CD4-positive, alpha-beta T cell (primary cell): ENCODE measurements at places on chromosomes 11 and 22.

DNA sequence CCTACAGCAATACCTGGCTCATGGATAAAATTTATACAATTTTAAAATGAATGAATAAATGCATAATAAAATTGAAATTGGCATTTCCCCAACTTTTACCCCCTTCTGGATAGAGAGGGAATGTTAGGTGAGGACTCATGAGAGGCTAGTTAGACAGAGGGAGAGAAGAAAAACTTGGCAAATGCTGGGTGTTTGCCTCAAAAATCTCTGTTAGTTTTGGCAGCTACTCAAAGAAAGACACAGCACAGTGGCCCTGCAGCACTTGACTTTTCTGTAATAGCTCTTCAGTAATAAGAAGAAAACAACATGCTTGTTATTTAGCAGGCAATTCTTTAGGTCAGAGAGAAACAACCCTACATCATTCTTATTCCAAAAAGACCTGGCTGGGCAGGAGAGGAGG, 20.7 kb upstream of the IZUMO1R start:
- no peaks in the 10 kb centered on the region for H3K36me3 ChIP-seq
- DNase-seq: no peak
- no peak overlapping the region for H3K4me3 ChIP-seq
- no peaks in the 10 kb centered on the region for H3K27me3 ChIP-seq
- no peaks in the 10 kb centered on the region for H3K4me1 ChIP-seq

- no peak overlapping the region for H3K27ac ChIP-seq
- DNase-seq: no peak
- H3K4me3 ChIP-seq: peak overlapping the region; percentile 36
- peaks cover 9% of the 10 kb centered on the region for H3K27me3 ChIP-seq
- H3K36me3 ChIP-seq: no peaks in the 10 kb centered on the region
Measured at GRCh38 chr11:65899356-65900124, 648 bp downstream of the FOSL1 start.

DNA sequence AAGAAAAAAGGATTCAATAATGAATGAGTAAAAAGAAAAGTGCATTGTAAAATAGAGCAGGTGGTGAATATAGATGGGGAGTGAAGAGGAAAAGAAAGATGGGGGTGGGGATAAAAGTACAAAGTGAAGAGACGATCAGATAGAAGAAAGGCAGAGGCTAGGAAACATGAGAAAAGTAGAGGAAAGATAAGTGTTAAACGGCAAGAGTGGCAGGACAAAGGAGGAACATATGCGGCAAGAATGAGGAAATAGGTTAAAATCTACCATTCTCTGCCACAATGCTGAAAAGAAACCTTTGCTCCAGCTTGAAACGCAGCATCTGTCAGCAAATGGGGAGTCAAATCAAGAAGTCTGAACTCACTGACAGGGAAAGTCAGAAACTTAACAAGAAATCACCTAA, 6.8 kb downstream of the FUT4 start:
- no peak overlapping the region for H3K4me3 ChIP-seq
- no peak overlapping the region for H3K27ac ChIP-seq
- no peak for DNase-seq
- no peaks in the 10 kb centered on the region for H3K36me3 ChIP-seq
- H3K4me1 ChIP-seq: peaks cover 15% of the 10 kb centered on the region
- no peaks in the 10 kb centered on the region for H3K27me3 ChIP-seq

- H3K27me3 ChIP-seq: no peaks in the 10 kb centered on the region
- H3K27ac ChIP-seq: no peak within 1 kb of the TSS
- no peak for DNase-seq
Measured at GRCh38 chr11:5234381-5234834, at the start of gene HBD. TSS of gene HBD (minus strand) at chr11:5234483. CDS start at chr11:5234433, 50 bp downstream.

GRCh38 chr11:80010536-80010935, 569.7 kb upstream of the TENM4 start:
- no peaks in the 10 kb centered on the region for H3K4me1 ChIP-seq
- H3K36me3 ChIP-seq: no peaks in the 10 kb centered on the region
- H3K27ac ChIP-seq: no peak overlapping the region
- H3K4me3 ChIP-seq: no peak overlapping the region
- H3K27me3 ChIP-seq: no peaks in the 10 kb centered on the region

GRCh38 chr11:6402061-6402470, 11.8 kb downstream of the SMPD1 start:
- peak overlapping the region; percentile 31 for H3K4me3 ChIP-seq
- H3K27ac ChIP-seq: peak overlapping the region; percentile 91
- H3K27me3 ChIP-seq: no peaks in the 10 kb centered on the region
- peaks cover 84% of the 10 kb centered on the region for H3K4me1 ChIP-seq

- no peaks in the 10 kb centered on the region for H3K27me3 ChIP-seq
- H3K27ac ChIP-seq: no peak overlapping the region
- no peaks in the 10 kb centered on the region for H3K36me3 ChIP-seq
- DNase-seq: no peak
- no peak overlapping the region for H3K4me3 ChIP-seq
Measured at GRCh38 chr11:59273373-59273841, 60.7 kb upstream of the MPEG1 start.

GRCh38 chr22:22546490-22546889, 12.6 kb downstream of the PRAME start:
- H3K4me3 ChIP-seq: no peak overlapping the region
- no peaks in the 10 kb centered on the region for H3K36me3 ChIP-seq
- H3K4me1 ChIP-seq: no peaks in the 10 kb centered on the region
- no peak for DNase-seq
- no peaks in the 10 kb centered on the region for H3K27me3 ChIP-seq
